H4 (cell line): ENCODE measurements at places on chromosomes 7 and 10. TPM values are rescaled to one million over a fixed set of nuclear protein-coding genes. Genes with fewer than 3 reads are reported as not detected.

- peak; percentile 77 for DNase-seq
Measured at GRCh38 chr7:519484-520390, at the start of gene PDGFA. PDGFA (minus strand) TSS chr7:519846; CDS start chr7:519001, 845 bp downstream.

DNA sequence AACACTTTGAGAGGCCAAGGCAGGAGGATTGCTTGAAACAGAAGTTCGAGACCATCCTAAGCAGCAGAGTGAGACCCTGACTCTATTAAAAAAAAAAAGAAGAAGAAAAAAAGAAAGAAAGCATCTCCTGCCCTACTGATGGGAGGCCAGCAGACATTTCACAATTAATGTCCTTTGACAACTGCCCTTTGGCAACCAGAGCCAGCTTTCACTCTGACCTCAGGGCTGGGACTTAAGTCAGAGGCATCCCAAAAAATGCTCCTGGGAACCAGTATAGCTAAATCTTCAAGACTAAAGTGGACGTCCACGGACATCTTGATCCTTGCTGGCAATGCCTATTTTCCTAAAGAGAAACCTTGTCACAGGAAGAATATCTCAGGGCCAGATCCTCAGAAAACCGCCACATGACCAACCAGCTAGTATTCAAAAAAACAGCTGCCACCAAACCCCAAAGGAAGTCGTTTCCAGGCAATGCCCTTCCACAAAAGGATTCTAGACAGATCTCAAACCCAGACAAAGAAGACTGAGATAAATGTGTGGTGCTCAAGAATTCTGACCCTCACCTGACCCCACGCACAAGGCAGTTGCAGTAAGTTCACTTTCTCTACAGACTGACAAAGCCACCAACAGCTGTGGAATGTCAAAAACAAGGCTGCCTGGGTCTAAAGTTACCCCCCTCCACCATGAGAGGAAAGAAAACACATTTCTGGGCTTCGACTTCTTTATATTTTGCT is 18.4 kb downstream of the GFRA1 start:
- peak; percentile 42 for DNase-seq

GRCh38 chr10:130341356-130341755 is 205.2 kb downstream of the GLRX3 start:
- DNase-seq: no peak

- no peak for DNase-seq
Measured at GRCh38 chr10:78260141-78260540, 226.5 kb downstream of the RPS24 start.

DNA sequence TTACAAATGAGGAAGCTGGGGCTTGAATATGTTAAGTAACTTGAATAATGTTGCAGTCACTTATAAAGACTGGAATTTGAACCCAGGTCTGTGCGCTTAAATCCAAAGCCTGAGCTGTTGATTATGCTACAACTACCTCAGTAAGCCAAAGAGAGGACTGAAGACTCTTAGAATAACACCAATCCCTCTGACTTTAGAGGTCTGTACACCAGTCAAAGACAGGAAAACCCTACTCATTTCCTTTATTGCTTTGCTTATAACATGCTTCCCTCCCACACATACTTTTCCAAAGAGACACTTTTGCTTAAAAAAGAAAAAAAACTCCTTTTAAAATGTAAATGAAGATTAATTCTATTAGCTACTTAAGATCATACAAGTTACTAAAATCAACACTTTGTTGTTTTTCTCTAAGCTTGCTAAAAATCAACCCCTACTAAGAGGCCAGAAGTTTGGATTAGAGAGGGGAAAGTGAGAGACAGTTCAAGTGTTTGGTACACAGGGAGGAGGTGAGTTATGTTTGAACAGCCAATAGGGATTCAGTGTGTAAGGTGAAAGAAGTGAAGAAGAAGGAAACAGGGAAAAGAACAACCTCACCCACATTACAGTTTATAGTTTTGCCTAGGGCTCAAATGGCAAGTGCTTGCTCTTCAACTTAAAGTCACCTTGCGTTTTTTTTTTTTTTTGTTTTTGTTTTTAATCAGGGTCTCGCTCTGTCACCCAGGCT is 74.8 kb downstream of the MDH2 start:
- DNase-seq: no peak

GRCh38 chr7:46680147-46680546 is 759.1 kb upstream of the IGFBP3 start:
- peak; percentile 83 for DNase-seq

- no peak for DNase-seq
Measured at GRCh38 chr10:90977855-90978486, 57.1 kb upstream of the ANKRD1 start.

- no peak for DNase-seq
Measured at GRCh38 chr10:117362313-117362712, 12.9 kb downstream of the PDZD8 start.

ASZ1 gene
- 0.14 TPM in 1 of 2 replicates, not detected in the other for total RNA-seq

SNX10 gene
- 28.3 and 38.2 TPM in 2 replicates for total RNA-seq

ZSCAN21 gene
- 11.7 and 17.4 TPM in 2 replicates for total RNA-seq

ZNF736 gene
- total RNA-seq: 5.0 and 5.4 TPM in 2 replicates

C7orf57 gene
- 0.06 and 0.08 TPM in 2 replicates for total RNA-seq
